SJSA1 (cell line): ENCODE measurements at places on chromosomes 5 and 9. TPM values are rescaled to one million over a fixed set of nuclear protein-coding genes. Genes with fewer than 3 reads are reported as not detected.

Gene C9orf50
- total RNA-seq: not detected in 2 replicates

Gene NRARP
- total RNA-seq: 0.97 and 1.2 TPM in 2 replicates

Gene LAMC3
- total RNA-seq: not detected in 2 replicates

Gene FCN2
- not detected in 2 replicates for total RNA-seq

DNA sequence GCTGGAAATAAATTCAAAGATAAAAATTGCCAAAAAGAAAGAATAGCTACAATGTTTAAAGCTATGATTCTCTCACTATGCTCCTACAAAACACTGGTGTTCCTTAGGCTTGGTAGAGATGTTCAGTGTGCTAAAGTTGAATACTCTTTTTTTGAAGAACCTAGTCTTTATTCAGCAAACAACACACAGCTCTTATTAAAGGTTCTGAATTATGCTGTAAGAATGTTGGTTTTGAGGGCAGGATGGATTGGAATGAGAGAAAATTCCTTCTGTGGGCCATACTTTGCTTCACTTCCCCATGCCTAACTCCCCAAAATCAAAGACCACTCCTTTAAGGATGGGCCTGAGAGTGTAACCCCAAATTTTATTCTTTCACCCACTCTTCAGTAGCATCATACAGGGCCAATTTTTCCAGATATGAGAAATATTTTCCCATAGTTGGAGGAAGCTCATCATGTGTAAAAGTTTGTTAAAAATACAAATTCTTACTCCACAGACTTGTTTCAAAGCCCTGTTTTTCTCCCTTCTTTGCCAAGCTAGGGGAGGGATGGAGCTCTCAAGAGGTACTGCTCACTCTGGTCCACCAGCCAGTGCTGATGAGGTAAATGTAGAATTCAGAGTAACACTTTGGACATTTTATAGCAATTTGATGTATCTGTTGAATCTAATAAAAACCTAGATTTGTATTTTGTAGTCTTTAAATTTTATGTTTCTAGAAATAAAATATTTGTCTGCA, 99.3 kb downstream of the GDNF start:
- peaks cover 35% of the 10 kb centered on the region for H3K4me1 ChIP-seq
- H3K27me3 ChIP-seq: no peaks in the 10 kb centered on the region
- DNase-seq: peak; percentile 55
- H3K36me3 ChIP-seq: peaks cover 9% of the 10 kb centered on the region

- H3K36me3 ChIP-seq: no peaks in the 10 kb centered on the region
- DNase-seq: no peak
- H3K4me3 ChIP-seq: no peak overlapping the region
- H3K27me3 ChIP-seq: no peaks in the 10 kb centered on the region; the same call in 1 of the 2 replicates
- H3K27ac ChIP-seq: no peak overlapping the region
These were observed 501.9 kb downstream of the PDE4D start for GRCh38 chr5:59391576-59391975.

- no peak for DNase-seq
- no peaks in the 10 kb centered on the region for H3K27me3 ChIP-seq
- no peak overlapping the region for H3K27ac ChIP-seq
- no peaks in the 10 kb centered on the region for H3K4me1 ChIP-seq
These were observed 978.8 kb upstream of the DMAC1 start for GRCh38 chr9:8778356-8778755.

DNA sequence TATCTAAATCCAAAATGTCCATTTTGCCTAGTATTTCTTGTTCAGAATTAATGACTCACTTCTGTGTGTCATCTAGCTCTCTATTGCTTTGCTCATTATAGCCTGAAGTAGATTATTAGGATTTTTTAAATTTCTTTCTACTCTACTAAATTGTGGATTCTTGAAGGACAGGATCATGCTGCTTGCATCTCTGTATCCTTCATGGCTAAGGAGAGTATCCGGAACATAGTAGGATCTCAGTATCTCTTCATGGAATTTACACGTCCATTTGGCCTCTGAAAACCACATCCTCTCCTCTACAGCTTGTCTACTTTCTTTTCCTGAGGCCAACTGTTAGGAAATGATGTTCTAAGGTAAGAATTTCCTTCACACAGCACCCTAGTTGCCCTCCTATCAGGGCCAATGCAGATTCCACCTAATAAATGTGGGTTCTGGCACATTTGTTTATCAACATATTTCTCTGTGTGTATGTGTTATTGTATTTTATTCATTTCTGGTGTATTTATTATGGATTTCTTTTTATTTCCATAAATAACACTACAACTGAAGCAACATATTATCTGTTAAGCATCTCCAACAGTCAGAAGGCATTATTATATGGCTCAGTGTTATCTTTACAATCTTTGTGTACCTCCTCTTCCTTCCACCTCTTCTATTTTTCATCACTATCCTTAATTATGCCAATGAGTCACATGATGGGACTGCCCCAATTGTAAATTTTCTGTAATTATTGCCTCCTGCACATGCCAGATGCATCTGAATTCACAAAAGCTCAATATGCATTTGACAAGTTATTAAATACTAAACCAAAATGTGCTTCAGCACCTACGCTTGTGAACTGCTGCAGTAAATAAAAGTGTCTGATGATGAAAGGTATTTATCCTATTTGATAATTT, 557.8 kb upstream of the TLE4 start:
- no peaks in the 10 kb centered on the region for H3K36me3 ChIP-seq
- no peak for DNase-seq
- no peaks in the 10 kb centered on the region for H3K27me3 ChIP-seq
- peaks cover 17% of the 10 kb centered on the region for H3K4me1 ChIP-seq
- H3K4me3 ChIP-seq: no peak overlapping the region
- 0 out of 2 replicates have a peak overlapping the region, but pooled peaks have one; percentile 7 for H3K27ac ChIP-seq

DNA sequence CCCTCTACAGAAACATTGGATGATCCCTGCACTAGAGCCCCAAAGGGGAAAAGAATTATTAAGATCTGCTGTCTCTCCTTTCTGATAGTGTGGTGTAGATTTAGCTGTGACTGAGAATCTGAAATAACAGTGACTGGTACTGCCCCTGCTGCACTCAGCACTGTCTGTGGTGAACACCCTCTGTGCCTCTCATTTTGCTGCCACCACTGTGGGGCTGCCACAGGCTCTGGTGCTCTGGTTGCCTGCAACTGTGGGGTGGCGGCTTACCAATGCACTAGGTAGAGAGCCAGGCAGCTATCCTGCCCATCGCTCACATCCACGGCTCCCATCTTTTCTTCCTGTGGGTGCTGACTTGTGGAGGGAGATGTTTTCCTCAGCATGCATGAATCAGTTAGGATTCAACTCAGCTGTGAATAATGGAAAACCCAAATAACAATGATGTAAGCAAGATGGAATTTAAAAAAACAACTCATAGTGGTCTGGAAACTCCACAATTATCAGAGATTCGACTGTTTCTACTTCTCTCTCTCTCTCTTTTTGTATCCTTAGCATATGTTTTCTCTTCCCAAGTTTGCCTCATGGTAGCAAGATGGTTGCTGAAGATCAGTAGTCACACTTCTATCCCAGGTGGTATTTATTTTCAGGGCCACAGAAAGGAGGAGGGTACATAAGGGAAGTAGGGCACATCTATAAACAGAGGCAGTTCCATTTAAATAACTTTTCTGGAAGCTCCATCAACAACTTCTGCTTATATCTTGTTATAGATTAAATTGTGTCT, 99.8 kb upstream of the DAP start:
- H3K36me3 ChIP-seq: no peaks in the 10 kb centered on the region
- peak overlapping the region; percentile 86 for H3K27ac ChIP-seq
- H3K27me3 ChIP-seq: no peaks in the 10 kb centered on the region
- peak; percentile 90 for DNase-seq

GRCh38 chr5:139903795-139904565, 108.4 kb downstream of the PSD2 start:
- H3K36me3 ChIP-seq: no peaks in the 10 kb centered on the region
- H3K27ac ChIP-seq: no peak overlapping the region
- H3K4me1 ChIP-seq: peaks cover 10% of the 10 kb centered on the region
- no peak overlapping the region for H3K4me3 ChIP-seq

DNA sequence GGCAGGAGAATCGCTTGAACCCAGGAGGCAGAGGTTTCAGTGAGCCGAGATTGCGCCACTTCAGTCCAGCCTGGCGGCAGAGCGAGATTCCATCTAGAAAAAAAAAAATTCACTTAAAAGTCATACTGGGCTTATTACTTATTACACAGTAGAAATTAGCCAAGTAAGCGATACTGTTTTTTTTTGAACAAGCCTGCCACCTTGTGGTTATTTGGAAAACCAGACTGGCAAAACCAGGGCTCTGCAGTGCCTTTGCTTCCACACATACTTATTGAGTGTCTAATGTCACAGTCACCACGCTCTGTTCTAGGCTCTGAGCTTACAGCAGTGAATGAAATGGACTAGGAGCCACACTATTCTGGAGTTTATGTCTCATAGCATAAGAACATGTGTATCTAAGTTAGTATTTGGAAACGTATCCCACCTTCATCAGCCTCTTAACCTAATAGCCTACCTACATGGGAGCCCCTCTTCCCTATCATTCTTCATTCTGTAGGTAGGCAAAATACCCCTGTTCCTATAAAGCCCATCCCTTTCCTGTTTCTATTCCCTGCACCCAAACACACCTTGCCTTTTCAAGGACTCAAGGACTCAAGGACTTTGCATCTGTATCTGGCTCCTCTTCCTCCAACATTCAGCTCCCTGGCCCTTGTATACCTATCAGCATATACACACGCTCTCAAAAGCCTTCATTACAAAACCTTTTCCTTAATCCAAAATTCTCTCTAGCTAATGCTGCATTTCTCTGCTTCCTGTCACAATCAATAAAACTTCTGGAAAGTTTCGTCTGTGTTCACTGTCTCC, 13.9 kb upstream of the BASP1 start:
- DNase-seq: no peak
- no peak overlapping the region for H3K27ac ChIP-seq
- H3K36me3 ChIP-seq: no peaks in the 10 kb centered on the region
- no peak overlapping the region for H3K4me3 ChIP-seq
- no peaks in the 10 kb centered on the region for H3K27me3 ChIP-seq
